Gastroesophageal sphincter (tissue), 4 donors: ENCODE measurements at places on chromosomes 12 and 14.

DNA sequence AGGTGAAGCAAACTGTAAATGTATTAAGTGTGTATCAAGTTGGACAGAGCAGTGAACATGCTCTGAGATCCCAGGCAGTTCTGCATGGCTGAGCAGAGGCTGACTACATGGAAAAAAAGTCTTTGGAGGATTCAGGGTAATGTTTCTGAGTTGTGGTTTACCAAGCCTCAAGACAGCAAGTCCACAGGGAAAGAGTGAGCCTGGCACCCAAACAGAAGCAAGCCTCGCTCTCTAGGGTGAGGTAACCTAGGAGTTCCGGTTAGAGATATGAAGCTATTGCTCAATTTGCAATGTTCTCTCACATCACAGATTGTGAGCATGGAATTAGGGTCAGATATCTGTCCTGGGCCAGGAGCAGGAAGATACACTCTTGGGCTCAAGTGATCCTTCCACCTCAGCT, 158.6 kb downstream of the MON2 start:
- no peak for ATAC-seq

DNA sequence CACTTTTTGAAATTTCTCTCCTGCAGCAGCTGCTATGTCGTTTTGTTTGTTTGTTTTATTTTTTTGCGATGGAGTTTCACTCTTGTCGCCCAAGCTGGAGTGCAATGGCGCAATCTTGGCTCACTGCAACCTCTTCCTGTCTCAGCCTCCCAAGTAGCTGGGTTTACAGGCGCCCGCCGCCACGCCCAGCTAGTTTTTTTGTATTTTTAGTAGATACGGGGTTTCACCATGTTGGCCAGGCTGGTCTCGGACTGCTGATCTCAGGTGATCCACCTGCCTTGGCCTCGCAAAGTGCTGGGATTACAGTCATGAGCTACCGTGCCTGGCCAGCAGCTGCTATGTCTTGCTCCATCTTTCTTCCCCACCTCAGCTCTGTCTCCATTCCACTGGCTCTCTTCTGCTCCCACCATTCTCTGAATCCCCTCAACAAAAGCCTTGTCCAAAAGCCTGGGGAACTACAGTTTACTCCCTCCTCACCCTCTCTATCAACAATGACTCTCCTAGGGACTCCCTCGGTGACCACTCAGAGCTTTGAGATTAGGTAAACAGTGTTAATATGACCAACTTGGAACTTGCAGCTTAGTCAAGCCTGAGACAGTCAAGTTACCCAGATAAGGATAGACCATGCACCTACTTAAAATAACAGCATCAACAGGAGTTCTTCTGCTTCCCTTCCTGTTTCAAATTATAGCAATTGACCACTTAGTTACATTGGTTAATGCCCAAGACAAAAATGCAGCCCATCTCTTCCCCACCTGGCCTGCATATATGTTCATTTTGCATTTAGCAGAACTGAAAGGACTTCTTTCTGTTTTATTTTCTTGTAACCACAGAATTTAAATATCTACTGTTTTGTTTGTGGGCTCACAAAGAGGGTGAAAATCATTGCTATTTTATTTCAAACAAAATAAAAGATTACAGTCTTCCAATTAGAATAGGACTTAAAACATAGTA, 189.0 kb upstream of the AMIGO2 start:
- no peak for ATAC-seq

GRCh38 chr14:59711080-59711479, 134.5 kb upstream of the CCDC175 start:
- ATAC-seq = no peak

- ATAC-seq = no peak
Measured at GRCh38 chr12:115223322-115223721, 539.3 kb upstream of the TBX3 start.

GRCh38 chr14:69558774-69559173, 15.9 kb downstream of the CCDC177 start:
- no peak for ATAC-seq

GRCh38 chr12:59113831-59114615, 193.7 kb upstream of the LRIG3 start:
- ATAC-seq = peak; percentile 74

DNA sequence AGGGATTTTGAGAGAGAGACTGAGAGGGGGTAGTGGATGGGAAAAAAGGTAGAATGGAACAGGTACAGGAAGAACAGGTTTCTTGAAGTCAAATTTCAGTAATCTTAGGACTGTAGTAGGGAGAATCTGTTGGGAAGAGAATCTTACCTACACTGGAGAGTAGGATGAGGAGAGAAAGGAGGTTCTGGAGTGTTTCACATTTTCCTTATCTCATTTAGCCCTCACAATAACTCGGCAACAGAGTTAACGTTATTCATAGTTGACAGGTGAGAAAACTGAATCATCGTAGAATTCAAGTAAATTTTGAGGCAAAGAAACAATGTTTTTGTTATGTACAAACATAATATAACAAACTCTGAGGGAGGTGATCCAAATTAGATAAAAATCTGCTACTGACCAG, 17.2 kb upstream of the STRN3 start:
- no peak for ATAC-seq
